ENCODE measurements at places on chromosomes 11 and 22. TPM values are rescaled to one million over a fixed set of nuclear protein-coding genes. Genes with fewer than 3 reads are reported as not detected.

DNA sequence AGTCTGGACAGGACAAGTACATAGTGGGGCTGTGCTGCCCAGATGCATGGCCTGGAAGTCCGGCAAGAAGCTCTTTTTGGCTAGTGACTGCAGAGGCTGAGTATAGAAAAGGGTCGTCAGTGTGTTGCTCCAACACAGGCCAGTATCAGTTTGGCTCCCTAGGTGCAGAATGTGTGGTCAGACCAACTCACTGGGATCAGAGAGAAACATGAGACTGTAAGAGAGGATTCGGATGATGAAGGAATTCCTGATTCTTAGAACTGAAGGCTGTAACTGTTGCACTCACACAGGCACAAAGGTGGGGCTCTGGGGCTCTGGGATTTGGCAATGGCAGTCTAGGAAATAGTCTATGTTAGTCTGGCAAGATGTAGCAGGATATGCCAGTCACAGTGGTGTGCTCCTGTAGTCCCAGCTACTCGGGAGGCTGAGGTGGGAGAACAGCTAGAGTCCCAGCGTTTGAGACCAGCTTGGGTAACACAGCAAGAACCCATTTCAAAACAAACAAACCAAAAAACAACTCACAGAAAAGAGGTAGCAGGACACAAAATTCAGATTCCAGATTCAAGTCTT is 11.1 kb upstream of the UPB1 start:
- DNase-seq, result no peak

DNA sequence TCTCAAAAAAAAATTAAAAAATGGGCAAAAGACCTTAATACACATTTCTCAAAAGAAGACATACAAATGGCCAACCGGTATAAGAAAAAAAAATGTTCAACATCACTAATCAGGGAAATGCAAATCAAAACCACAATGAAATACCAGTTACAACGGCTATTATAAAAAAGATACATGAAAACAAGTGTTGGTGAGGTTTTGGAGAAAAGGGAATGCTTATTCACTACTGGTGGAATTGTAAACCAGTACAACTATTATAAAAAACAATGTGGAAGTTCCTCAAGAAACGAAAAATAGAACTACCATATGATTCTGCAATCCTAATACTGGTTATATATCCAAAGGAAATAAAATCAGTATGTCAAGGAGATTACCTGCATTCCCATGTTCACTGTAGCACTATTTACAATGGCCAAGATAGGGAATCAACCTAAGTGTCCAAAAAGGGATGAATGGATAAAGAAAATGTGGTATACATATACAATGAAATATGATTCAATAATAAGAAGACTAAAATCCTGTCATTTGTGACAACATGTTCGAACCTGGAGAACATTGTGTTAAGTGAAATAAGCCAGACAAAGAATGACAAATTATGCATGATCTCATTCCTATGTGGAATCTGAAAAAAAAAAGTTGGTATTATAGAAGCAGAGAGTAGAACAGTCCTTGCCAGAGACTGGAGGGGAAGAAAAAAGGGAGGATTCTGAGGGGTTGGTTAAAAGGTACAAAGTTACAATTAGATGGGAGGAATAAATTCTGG is 256.9 kb upstream of the PITPNB start:
- DNase-seq, result no peak

DNA sequence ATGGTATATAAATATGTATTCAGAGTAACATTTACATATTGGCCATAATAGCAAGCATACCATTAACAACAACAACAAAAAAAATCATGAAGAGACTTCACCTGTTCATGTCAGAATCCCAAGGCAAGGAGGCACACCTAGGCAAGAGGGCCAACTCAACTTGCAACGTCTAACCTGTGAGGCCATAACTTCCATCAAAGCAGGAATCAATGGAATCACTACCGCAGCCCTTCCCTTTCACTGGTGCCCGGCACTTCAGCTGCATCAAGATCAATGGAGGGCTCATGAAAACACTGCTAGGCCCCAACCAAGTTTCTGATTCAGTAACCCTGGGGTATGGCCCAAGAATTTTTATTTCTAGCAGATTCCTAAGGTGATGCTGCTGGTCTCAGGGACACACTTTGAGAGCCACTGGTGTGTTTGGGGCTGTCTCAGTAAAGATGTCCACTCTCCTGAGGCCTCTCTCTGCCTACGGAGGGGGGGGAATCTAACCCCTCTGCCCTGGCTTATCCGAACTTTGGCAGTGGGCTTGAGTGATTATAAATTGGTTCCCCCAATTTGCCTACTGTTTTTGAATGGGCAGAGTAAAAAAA is 8.0 kb downstream of the ZFTA start:
- no peak for DNase-seq

- no peak for DNase-seq
These were observed 56.1 kb downstream of the PRMT3 start for GRCh38 chr11:20443596-20443995.

- no peak for DNase-seq
These were observed 25.8 kb downstream of the SWAP70 start for GRCh38 chr11:9689721-9690120.

DNA sequence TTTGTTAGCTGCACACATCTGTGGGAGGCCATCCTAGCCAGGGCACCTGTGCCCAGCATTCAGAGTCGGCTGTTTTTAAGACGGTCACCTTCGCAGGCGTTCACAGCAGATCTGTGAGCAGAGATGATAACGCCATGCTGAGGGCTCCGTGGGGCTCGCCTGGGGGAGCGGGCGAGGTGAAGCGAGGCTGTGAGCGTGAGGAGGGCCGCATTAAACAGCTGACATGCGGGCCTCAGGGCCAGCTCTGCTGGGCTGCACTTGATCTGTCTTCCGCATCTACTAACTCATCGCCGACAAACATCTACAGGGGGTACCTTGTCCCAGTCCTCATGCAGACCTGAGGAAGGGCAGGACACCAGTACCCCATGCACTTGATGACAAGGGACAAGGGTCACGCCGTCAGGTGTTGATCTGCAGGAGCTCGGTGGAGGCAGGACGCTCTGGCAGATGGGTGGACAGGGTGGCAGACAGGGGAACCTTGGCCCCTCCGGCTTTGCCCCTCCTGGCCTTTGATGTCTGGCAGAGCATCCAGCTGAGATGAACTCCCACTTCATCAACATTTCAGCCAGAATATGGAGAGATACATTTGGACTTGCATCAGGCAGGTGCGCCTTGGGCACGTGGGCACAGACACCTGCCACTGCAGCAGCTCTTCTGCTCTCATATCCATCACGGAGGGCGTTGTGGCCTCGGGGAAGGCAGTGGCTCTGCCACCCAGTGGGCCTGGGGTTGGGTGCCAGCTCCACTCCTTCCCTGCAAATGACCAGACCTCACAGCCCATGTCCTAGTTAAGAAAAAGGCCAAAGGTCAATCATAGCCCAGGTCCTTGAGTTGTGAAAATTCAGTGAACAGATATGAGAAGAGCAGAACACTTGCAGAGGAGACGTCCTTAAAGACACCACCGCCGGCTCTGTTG is 822.9 kb downstream of the BRD1 start:
- no peak for DNase-seq

GRCh38 chr11:113458189-113458588 is 17.0 kb downstream of the DRD2 start:
- DNase-seq, result no peak

GRCh38 chr11:910044-910588 is 494 bp downstream of the CHID1 start:
- DNase-seq, result no peak

DNA sequence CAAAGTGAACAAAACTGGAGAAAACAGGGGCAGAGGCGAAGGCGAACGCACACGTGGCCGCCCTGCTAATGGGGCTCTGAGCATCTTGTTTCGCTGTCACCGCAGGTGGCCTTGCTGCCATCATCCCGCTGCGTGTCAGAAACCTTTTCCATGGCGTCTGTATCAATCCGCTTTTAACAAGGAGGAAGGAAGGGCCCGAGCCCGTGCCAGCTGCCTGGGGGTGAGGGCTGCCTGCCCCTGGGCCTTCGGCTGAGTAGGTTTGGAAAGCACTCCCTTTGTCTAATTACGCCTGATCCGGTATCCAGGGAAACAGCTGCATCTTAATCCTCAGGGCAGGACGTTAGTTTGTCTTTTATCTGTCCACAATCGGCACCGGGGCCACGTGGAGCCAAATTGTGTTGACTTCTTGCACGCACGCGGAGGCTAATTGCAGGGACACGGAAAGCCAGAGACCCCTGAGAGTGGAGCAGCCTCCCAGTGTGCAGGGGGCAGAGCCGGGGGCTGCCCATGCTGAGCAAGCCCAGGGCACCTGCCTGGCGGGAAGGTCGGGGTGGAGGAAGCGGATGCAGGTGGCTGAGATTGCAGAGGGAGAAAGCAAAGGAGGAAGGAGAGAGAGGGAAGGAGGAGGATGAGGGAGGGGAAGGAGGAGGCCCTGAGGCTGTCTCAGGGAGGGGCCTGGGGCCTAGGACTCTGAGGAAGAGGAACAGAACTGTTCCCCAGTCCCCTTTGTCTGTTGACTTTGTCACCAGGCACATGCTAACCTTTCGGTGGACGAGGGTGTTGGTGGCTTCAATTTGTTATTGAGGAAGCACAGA is 19.2 kb upstream of the TH start:
- no peak for DNase-seq

DNA sequence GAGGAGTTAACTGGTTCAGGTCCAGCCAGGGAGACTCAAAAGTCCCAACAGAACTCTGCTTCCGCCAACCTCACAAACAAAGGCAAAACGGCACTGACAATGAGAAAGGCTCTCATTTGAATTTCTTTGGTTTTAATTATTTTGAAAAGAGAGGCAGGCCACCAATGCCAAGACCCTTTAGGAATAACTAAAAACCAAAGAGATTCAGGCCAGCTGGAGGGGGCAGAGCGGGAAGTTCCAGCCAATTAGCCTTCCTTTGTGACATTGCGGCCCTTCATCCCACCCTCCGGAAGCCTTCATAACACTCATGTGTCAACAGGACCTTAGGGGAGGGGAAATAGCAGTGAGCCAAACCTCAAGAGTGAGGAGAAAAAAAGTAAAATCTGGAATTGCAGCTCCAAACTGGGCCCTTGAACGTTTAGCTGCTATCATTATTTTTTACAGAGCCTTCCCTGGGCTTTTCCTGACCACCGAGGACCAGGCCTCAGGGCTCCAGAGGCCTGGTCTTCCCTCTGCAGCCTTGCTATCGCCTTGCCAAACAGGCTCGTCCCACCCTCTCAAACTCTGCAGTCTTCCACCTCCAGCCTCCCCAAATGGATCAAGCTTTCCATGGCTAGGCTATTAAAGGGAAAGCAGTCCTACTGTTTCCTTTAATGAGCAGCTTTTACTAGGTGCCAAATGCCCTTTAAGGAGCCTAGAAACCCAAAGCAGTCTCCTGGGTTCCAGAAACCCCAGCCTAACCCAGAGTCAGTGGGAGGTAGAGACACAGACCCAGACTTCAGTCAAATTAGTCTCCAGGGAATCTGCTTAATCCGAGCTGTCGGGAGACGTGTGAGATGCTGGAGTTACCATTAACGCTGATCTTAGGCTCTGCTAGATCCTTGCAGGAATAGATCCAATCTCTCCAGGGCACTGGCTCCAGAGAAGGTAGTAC is 114.2 kb downstream of the CCDC34 start:
- DNase-seq, result peak; percentile 45

DNA sequence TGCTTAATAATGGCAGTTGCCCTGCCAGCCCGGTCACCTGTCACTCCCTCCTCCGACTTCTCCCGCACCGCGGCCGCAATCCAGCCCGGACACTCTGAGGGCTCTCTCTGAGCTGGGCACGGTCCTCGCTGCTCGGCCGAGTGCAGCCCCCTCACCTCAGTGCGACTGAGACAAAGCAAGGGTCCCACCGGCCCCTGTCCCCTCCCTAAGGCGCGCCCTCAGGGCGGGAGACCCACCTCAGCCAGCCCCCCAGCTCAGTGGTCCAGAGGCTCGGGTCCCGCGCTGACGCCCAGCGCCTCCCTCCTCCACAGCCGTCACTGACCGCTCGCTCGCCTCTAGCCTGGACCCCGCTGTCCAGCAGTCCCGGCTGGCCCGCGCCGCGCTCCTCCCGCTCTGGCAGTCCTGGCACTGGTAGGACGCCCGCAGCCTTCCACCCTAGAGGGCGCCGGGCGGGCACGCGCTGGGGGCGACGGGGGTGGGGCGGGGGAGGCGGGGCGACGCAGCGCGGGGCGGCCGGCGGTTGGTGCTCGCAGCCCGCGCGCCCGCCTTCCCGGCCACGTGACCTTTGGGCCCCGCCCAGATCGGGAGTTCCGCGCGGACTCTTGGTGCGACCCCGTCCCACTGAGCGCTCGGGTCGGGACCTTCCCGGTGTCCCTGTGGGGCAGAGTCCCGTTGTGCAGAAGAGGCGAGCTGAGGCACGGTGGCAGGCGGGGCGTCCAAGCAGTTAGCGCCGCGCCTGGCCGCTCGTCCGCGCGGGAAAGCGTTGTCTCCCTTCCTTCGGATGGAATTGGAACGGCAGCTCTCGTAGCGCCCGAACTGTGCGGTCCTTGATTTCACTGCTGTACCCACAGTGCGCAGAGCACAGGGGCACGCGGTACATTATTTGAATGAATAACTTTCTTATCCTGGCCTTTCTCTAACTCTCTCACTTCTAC is 7.8 kb upstream of the L3MBTL2 start:
- DNase-seq, result peak; percentile 84

The TPBGL gene
- total RNA-seq, result not detected

The TSPAN32 gene
- total RNA-seq, result 25.0 TPM

The FUT4 gene
- total RNA-seq, result 1.3 TPM

The MMP7 gene
- total RNA-seq, result not detected

The OR4A16 gene
- not detected for total RNA-seq

The CST6 gene
- not detected for total RNA-seq

All from heart left ventricle (tissue), 16 donors.